ENCODE measurements at places on chromosomes 5 and 9.

DNA sequence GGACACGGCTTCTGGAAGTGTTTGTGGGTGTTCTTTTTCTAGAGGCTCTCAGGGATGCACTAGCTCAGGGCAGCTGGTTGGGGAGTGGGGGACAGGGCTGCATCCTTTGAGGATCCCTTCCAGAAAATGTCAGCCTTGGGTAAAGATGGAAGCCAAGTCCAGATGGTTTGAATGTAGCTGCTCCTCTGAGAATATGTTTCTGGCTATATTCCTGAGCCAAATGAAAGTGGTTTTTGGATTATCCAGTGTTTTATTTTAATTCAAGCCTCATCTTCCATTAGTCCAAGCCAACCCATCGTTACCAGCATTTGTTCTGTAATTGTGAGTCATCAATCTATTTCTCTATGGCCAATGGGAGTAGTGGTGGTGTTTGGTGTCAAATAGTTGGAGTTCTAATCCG is 70.4 kb downstream of the SPRY4 start:
- DNase-seq: no peak

DNA sequence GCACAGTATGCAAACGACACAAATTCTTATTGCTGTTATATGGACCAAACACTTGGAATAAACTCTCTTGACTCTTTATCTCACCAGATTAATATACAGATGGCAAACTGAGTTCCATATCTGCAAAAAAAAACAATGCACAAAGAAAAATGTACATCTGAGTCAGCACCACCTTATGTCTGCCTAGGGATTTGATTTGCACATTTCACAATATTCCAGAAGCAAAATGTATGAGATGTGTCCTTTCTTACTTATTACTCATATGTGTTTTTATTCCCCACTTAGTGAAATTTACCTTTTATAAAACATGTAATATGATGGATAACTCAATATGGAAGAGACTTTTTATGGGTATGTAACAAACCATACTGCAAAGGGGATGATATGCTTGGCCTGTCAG is 236.9 kb downstream of the GLIS3 start:
- no peak for DNase-seq

DNA sequence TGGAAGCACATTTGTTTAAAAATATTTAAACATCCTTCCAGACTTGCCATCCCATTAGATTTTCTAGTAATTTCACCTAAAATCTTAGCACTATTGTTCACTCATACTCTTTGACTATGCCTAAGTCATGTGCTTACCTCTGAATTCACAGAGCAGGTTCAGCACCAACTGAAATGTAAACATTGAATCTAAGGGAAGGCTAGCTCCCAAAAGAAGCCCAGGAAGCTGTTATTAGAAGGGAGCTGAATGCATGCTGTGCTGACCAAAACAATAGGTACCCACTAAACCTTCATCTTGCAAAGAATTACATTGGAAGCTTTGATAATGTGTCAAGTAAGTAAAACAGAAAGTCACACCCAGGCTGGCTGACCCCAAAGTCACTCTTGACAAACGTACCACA is 571.3 kb downstream of the GABRG2 start:
- DNase-seq: no peak

DNA sequence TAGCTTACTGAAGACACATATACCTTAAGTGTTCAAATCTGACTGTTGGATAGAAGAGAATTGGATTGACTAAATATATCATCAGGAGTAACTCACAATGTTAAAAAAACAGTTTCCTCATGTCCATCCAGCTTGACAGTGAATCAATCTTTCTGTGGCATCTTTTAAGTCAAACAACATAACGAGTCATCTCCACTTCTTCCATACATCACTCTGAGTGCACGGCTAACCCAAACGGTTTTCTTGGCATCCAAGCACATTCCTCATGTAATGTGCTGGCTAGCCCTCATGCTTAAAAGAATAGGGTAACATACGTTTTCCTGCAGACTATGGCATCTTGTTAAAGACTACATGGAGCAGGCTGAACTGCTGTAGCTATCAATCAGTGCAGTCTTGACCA is 291.5 kb upstream of the TRPC7 start:
- no peak for DNase-seq

- DNase-seq: no peak
Measured at GRCh38 chr9:111078391-111079038, 40.2 kb upstream of the LPAR1 start.

- DNase-seq: no peak
Measured at GRCh38 chr5:88269222-88269771, 652 bp upstream of the TMEM161B start.

DNA sequence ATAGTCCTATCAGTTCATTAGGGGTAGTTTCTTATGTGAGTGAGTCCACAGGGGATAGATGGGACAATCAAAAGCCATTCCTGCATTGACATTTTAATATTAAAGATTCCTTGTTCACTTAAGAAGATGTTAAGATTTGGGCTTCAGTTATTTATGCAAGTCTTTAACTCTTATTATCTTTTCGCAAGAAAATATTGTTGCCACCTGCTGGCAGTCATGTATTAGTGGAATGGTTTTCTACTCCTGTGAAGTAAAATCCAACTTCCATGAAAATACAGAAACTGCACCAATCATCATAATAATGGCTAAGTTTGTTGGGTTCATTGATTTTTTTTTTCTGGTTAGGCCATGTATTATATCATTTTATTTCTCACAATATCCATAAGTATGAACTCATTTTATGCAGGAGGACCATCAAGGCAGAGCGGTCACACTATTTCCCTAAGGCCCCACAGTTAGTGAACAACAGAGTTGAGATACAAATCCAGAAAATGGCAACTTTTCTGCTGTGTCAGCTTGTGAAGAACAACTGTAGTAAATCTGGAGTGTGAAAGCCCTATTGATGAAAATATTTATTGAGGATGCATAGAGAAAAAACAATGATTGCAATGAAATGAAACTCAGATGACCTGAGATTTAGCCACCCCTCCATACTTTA is 88.5 kb upstream of the TXNDC8 start:
- DNase-seq: no peak

- no peak for DNase-seq
Measured at GRCh38 chr5:34503379-34504253, 152.5 kb upstream of the RAI14 start.

- DNase-seq: no peak
Measured at GRCh38 chr5:175484829-175485228, 6.5 kb downstream of the SFXN1 start.

DNA sequence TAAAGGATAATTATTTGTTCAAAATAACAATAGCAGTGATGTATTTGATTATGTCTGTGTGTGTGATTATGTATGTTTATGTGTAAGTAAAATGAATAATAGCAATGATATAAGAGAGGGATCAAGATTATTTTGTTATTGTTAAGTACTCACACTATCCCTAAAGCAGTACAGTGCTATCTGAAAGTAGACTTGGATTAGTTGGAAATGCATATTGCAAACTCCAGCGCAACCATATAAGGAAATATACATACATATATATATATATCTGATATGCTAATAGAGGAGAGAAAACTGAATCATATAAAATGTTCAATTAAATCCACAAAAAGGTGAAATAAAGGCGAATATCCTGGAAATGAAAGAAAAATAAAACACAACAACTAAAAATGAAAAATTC is 268.4 kb downstream of the HINT1 start:
- no peak for DNase-seq

DNA sequence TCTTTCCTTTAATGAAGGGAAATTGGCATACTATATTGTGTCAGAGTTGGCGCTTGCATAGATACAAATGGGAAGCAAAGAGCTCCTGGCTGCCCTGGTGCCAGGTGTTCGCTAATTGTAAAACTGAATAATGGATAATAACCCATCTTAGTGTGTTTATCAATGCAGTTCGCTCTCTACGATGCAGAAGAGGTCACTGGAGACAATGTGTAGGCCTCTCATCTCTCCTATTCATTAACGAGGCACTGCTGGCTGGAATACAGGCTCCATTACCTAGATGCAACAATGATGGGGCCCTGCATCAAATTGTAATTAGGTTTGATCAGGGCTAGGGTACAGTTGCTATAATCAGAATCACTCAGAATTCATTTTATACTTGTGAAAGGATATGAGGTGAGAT is 171.0 kb downstream of the RMI1 start:
- no peak for DNase-seq

- no peak for DNase-seq
Measured at GRCh38 chr9:89177944-89178829, at the start of gene SHC3. TSS of gene SHC3 (minus strand) at chr9:89178818. CDS start at chr9:89178460, 358 bp downstream.

DNA sequence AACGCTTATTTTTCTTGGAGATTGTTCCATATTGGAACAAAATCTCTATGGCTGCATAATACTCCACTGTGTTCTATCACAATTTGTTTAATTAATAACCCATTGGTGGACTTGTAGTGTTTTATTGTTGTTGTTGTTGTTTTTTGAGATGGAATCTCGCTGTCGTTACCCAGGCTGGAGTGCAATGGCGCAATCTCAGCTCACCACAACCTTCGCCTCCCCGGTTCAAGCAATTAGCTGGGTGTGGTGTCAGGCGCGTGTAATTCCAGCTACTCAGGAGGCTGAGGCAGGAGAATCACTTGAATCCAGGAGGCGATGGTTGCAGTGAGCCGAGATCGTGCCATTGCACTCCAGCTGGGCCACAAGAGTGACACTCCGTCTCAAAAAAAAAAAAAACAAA is 38.7 kb downstream of the SPRY4 start:
- no peak for DNase-seq

GRCh38 chr9:92468206-92468605 is 14.1 kb downstream of the ASPN start:
- no peak for DNase-seq

DNA sequence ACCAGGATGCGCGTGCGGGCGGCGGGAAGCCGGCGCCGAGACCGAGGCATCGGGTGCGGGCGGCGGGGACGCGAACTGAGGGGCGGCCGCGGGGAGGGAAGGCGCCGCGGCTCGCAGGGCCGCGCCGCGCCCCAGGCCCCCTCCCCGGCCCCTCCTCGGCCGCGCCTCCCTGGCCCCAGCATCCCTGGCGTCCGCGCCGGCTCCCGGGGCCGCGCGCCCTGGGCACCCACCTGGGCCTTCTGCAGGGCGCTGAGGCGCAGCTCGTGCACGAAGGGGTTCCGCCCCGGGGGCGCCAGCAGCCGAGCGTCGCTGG is 324 bp downstream of the LPCAT1 start:
- DNase-seq: no peak

GRCh38 chr9:114668146-114668545 is 10.5 kb upstream of the TEX53 start:
- DNase-seq: no peak

GRCh38 chr5:127988146-127988760 is 95.3 kb upstream of the SLC12A2 start:
- no peak for DNase-seq

DNA sequence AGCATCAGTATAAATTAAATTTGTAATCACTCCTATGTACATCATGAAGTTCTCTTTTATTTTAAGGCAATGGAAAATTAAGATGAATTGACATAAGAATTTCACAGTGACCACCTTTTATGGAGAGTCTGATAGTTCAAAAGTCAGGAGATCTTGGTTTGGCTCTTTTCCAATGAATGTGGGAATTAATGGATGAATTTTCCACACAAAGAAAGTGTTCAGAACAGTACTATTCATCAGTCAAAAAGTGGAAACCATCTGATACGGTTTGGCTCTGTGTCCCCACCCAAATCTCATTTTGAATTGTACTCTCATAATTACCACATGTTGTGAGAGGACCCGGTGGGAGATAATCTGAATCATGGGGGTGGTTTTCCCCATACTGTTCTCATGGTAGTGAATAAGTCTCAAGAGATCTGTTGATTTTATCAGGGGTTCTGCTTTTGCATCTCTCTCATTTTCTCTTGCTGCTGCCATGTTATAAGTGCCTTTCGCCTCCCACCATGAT is 24.5 kb downstream of the CCDC125 start:
- DNase-seq: no peak

- no peak for DNase-seq
Measured at GRCh38 chr5:134577022-134577795, 51.7 kb downstream of the JADE2 start.

DNA sequence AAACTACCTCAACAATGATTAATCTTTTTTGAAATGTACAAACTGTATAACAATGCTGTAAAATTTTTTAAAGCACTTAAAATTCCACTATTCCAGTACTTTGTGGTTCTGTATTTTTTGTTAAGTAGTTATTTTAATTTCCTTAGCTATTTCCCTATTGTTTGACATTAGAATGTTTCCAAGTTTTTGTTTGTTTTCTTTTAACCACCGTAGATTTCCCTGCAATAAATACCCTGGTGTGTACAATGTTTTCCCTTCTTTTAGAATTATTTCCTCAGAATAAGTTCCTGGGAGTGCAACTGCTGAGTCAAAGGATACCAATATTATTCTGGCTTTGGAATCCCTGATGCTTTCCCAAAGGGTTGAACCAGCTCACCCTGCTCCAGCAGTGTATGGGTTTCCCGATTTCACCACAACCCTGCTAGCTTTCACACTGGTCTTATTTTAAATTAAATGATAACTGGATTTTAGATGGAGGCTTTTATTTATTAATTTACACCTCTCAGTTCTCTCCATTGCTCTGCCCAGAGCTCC is 20.6 kb upstream of the ANGPTL2 start:
- DNase-seq: no peak

- DNase-seq: no peak
Measured at GRCh38 chr9:36040271-36040925, 3.7 kb downstream of the RECK start.

DNA sequence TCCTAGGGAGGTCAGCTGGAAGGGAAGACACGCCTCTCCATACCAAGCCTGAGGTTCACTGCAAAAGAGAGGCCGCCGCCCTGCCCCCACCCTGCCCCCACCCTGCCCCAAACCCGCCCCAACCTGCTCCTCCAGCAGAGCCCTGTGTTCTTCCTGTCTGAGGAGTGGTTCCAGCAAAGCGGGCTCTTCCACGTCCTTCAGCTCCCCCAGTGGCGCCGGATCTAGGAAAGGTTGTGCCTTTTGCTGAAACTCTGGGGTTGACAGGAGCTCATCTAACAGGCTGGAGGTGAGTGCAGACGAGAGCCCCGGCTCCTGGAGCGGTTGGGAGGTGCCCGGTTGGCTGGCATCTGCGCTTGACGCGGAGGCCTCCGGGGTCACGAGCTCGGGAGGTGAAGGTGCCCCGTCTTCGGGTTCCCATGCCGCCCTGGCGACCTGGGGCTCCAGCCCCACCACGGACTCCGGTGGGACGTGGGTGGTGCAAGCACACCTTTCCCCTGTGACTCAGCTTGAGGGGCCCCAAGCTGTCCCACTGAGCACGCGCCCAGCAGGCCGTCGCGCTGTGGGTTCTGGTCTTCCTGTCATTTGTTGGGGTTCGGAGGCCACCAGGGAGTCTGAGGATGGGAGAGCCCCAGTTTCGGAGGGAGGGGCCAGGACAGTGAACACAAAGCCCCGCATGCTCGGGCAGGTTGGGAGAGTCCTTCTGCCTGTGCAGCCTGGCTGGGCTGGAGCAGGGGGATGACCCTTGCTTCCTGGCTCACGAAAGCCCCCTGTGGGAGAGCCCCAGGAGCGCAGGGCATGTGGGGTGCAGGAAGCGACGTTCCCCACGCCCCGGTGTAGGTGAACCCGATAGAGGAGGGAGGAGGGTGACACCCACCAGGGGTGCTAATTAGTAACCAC is 1467.1 kb downstream of the FOXD4L5 start:
- DNase-seq: no peak

DNA sequence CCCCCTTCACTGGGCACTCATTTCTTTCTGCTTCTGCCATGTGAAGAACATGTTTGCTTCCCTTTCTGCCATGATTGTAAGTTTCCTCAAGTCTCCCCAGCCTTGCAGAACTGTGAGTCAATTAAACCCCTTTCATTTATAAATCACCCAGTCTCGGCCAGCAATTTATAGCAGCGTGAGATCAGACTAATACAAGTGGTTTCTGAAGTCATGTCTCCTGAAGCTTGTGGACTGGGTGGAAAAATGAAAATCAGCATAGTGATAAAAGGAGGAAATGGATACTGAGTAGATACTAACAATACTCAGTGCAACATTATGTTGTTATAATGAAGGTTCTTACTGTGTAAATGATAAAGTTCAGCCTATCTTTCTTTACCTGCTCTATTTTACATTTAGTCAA is 35.1 kb downstream of the NNT start:
- no peak for DNase-seq

Data from activated naive CD4-positive, alpha-beta T cell (primary cell).